ENCODE measurements at places on chromosomes 3 and 15.

- no peak for DNase-seq
Observed at GRCh38 chr15:97989299-97989698, 28.8 kb downstream of the ARRDC4 start.

GRCh38 chr3:11549580-11550140 is 94.1 kb downstream of the VGLL4 start:
- no peak for DNase-seq

DNA sequence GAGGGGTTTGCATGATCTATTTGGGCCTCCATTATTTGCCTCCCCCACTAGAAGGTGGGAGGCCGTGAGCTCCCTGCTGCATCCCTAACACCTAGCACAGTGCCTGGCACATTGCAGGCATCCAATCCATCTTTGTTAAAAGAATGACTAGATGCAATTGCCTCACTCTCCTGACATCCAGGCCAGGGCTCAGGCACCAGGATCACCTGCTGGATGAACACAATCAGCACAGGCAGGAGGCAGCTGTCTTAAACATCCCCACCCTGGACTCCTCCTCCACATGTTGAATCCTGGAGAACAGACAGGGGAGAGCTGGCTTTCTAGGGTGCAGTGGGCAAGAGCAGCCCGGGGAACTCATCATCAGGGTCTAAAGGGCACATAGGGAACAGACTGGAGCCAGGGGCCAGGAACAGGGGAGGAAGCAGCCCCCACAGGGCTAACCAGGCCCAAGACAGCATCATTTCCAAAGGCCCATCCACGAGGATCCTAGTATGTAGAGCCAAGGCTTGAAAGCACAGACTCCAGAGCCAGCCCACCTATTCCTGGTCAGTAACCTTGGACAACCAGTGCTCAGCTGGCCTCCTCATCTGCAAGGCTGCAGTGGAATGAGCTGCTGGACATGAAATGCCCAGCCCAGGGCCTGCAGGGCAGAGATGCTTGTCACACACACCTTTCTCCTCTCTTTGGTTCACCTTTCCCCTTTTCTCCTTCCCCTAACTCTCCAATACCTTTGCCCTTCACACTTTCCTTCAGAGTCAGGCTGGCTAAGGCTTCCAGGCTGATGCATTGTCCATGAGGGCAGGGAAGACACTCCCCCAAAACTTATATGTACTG is 254.4 kb upstream of the TLE3 start:
- no peak for DNase-seq

DNA sequence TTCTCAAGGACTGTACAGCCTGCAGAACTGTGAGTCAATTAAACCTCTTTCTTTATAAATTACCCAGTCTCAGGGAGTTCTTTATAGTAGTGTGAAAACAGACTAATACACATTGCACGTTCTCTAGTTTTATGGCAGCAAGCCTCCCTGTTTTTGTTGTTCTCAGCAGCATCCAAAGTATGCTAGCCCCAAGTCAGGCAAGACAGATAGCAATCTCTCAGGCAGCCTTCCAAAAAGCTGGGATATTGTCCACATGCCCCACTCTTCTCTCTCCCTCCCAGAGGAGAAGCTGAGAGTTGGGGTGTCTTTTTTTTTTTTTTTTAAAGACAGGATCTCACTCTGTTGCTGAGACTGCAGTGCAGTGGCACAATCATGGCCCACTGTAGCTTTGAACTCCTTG is 130.6 kb downstream of the ISL2 start:
- no peak for DNase-seq

DNA sequence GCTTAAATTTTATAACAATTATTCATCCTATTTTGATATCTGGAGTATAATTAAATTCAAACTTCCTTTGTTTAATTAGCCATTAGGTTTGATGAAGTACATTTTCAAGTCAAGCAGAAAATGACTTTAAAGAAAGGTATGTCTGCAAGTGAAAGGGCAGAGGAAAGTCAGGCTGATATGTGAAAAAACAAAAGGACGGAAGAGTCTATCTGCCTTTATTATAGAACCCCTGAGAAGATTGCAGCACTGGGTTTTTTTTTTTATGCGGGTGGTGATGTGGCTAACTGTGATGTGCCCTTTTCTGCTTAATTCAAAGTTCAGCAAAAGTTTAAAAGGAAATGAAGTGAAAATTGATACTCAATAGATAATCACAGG is 83.2 kb downstream of the COL8A1 start:
- DNase-seq, result no peak

DNA sequence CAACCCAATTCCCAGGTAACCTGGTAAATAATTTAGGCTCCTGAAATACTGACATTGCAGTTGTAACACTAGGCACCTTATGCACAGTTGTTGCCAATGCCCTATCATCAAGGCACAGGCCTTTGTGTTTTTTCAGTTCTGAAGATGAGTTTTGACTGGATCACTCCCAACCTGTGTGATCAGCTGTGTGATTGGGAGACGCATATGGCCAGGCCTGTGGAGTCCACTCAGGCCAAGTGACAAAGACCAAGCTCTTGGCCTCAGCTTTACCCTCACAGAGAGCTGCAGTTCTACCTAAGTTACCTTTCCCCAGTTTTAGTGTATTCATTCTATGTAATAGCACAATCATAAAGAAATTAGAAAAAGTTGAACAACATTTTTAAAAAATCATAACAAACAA is 19.2 kb upstream of the AQP9 start:
- no peak for DNase-seq

Measured in BE2C (cell line).